HTR-8/SVneo (cell line): ENCODE measurements at places on chromosomes 1 and 21.
A peak's percentile ranks its signal among the peaks of the same experiment; 100 is the strongest.

DNA sequence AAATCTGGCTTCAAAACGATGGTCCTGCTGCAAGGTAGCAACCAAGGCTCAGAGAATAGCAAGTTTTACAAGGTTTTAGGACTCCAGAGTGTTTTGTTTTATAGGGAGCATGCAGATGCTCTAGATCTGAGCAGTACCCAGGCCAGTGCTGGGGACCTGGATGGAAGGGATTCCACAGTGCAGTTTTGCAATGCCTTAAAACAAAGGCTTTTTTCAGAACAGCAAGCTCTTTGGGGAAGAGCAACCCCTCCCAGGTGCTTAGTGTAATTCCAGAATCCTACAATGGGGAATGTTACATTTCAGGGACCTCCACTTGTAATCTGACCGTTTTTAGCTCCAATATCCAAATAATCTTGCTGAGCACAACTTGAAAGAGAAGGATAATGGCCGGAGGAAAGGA, 6.7 kb downstream of the ROR1 start:
- DNase-seq, result no peak

DNA sequence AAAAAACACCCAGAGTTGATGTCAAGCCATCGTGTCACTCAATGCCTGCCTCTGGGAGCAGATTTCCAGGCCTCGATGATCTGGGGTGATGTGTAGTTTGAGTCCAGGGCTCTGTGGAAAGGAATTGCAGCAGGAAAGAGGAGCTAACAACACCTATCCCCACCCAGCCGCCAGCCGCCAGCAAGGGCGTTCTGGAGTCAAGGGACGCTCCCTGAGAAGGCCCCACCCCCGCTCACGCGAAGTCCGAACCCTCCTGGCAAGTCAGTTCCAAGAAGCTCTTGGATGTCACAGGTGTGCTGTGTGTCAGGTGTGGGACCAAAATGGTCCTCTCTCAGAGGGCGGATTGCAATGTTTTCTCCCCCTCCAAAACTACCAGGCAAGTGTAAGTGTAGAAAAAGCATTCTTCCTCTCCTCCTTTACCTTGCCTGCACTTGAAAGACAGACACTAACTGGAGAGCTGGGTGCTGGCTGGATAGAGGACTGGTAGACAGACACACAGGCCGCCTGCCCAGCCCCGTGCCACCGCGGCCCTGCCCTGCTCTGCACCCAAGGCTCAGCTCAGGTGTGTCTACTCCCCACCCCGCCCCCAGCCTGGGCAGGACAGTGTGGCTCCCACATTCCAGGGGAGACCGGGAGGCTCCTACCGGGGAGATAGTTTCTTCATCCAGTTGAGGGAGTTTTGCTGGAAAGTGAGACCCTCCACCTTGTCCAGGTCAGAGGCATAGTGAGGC, 8.5 kb downstream of the AGT start:
- DNase-seq, result no peak

DNA sequence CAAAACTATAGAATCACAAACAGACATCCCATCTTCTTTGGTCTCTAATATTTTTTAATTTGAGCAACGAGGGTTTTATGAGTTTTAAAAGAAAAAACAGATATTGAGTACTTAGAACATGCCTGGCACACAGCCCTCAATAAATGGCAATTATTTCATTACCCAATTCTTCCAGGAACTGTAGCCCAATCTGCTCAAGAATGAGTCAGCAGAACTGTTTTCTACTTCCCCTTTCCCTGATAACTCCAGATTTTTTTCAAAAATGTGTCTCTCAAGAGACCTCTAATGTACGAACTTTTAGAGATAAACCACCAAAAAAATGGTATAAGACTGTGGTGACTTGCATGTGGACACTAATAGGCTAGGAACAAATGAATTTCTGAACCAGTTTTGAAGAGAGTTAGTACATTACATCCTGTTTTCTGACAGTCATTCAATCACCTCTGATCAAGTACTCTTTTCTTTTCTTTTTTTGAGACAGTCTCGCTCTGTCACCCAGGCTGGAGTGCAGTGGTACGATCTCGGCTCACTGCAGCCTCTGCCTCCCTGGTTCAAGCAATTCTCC, 11.5 kb downstream of the ABL2 start:
- DNase-seq, result no peak

- DNase-seq, result no peak
Measured at GRCh38 chr21:31075848-31076247, 37.6 kb upstream of the KRTAP19-8 start.

DNA sequence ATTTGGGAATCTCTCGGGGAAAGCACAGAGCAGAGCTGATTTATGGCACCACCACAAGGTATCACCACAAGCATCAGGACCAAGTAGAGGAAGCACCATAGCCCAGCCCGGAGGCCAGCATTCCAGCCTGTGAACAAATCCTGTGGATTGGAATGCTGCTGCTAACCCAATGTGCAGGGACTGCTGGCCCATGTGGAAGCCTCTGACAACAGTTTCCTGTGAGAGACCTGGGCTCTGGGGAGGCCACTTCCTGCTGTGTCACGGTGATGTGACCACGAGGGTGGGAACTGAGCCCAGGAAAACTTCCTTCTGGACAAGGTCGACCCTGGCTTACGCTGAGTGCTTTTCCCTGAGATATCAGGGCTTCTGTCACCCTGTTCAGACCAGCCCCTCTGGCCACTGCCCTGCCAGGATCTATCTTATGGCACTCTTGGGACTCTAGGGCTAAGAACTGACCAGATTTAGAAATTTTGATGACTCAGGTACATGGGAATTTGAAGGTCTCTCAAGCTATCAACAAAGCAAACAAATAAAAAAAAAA, 88.3 kb upstream of the NGF start:
- peak; percentile 27 for DNase-seq

DNA sequence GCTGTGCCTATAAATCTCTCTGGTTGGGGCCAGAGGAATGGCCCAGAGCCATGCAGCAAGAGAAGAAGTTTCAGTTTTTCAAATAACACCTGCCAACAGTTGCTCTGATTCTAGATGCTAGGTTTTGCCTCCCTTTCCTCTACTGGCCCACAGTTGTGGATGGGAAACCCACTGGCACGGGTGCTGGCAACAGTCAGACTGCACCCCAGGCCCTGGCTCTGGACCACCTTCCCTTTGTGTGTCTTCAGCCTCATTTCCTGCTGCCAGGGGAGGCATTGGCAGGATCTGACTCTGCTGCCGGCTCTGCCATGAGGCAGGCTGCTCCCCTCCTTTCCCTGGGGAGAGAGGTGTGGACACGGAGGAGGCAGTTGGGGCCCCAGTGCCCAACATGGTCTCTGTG, 142.0 kb downstream of the IGSF21 start:
- DNase-seq, result no peak

GRCh38 chr1:59499273-59499942, 202.5 kb downstream of the FGGY start:
- DNase-seq, result no peak

- DNase-seq, result no peak
Measured at GRCh38 chr21:14964621-14965020, 100.2 kb downstream of the NRIP1 start.

- peak; percentile 35 for DNase-seq
Measured at GRCh38 chr1:115980998-115981993, 5.0 kb downstream of the SLC22A15 start.

GRCh38 chr1:5479876-5480646, 512.2 kb downstream of the NPHP4 start:
- no peak for DNase-seq

- no peak for DNase-seq
Measured at GRCh38 chr1:186572509-186572908, 107.7 kb downstream of the PTGS2 start.

DNA sequence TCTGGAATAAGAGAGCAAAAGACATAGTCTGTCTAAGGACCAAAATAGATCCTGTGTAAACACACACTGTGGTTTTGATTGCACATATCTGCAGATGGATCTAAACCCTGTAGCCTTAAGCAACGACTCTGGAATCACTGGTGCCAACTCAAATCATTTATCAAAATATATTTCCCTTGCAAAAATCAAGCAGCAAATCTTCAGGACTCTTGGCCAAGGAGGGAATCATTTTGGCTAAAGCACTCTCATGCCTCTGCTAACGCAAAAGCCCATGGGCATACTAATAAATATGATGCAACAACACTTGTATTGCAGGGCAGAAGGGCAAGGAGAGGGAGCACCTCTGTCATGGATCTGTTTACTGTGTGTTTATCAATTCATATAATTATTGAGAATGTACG, 155.4 kb upstream of the DUSP10 start:
- DNase-seq, result no peak

GRCh38 chr1:86015375-86015774, 141.2 kb downstream of the COL24A1 start:
- DNase-seq, result no peak

- no peak for DNase-seq
Measured at GRCh38 chr1:174580801-174581200, 133.0 kb downstream of the GPR52 start.

GRCh38 chr1:60727552-60727951, 354.8 kb upstream of the NFIA start:
- no peak for DNase-seq

- no peak for DNase-seq
Measured at GRCh38 chr1:169348383-169349036, 19.1 kb downstream of the NME7 start.

DNA sequence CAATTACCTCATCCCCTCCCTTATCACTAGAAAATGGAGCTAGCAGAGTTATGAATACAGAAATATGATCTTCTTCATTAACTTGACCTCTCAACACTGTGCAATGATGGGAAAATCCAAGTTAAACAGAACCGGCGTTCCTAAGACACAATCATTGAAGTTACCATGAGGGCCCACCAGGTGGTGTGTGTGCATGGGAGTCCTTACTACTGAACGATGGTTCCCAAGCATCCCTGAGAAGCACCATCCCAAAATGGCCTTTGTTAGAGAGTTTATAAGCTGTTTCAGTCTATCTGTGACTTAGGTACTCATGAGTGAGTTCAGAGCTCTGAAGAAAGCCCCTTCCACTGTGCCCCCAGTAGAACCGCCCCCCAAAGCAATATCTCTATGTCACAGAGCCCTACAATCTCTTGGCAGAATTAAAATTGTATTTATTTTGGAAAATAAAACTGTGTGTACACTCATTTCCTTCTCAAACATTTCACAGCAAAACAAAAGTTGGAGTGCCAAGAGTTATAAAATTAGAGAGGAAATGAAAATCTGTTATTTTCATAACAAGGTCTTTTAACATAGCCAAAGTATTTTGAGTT, 56.8 kb downstream of the PLD5 start:
- DNase-seq, result peak; percentile 38

GRCh38 chr1:29821605-29822004, 585.3 kb downstream of the PTPRU start:
- DNase-seq, result no peak

DNA sequence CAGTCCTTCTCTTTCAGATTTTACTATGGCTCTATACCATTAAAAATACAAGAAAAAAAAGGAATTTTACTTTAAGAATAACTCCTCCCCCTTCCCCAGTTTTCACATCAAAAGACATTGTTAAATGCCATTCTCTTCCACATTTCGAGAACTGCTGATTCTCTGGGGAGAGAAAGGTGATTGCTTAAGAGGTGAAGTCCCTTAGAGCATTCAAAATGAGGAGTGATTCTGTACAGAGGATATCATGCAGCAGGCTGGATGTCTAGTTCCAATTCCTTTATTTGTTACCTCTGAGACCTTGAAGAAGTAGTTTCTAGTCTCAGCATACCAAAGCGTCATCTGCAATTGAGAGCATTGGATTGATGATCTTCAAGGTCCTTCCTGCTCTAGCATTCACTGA, 46.9 kb downstream of the FMO3 start:
- DNase-seq, result no peak

- DNase-seq, result no peak
Measured at GRCh38 chr1:234731569-234732085, 121.6 kb upstream of the IRF2BP2 start.

- DNase-seq, result no peak
Measured at GRCh38 chr1:228022571-228023293, 15.9 kb downstream of the WNT3A start.

DNA sequence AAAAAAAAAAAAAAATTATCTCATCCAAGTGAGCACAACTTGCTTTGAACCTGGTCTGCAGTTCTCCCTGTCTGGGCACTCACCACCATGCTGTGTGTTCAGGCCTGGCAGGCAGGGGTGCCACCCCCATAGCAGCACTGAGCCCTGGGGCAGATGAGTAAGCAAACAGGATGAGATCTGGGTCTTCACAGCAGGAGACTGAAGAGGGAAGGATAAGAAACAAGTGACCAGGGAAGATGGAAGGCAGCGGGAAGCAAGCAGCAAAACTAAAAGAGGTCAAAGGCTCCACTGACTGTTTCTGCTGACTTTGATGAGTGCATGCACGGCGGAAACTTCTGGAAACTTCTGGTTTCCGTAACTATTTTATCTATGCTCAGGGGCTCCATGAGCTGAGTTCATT, 133.5 kb upstream of the SOD1 start:
- peak; percentile 45 for DNase-seq
